Cardiac muscle cell (in vitro differentiated cells and primary cell): ENCODE measurements at places on chromosomes 3 and 15. TPM values are rescaled to one million over a fixed set of nuclear protein-coding genes. Genes with fewer than 3 reads are reported as not detected.

The STAB1 gene
- 0.81 and 2.2 TPM in 2 replicates for total RNA-seq

The TXNRD3 gene
- 8.1 and 11.7 TPM in 2 replicates for total RNA-seq

The WNT5A gene
- total RNA-seq = 94.2 and 113 TPM in 2 replicates

The THSD4 gene
- total RNA-seq = 6.2 and 25.5 TPM in 2 replicates

The MEX3B gene
- 12.4 and 12.7 TPM in 2 replicates for total RNA-seq

The CTSH gene
- 24.1 and 37.3 TPM in 2 replicates for total RNA-seq

The MYL3 gene
- total RNA-seq = 2,390 and 3,091 TPM in 2 replicates

The TTC21A gene
- 2.7 and 3.1 TPM in 2 replicates for total RNA-seq

The IL17RB gene
- total RNA-seq = 8.4 and 13.1 TPM in 2 replicates

The GOLGA6D gene
- total RNA-seq = 0.06 and 0.28 TPM in 2 replicates
